ENCODE measurements at places on chromosomes 2 and 18.

DNA sequence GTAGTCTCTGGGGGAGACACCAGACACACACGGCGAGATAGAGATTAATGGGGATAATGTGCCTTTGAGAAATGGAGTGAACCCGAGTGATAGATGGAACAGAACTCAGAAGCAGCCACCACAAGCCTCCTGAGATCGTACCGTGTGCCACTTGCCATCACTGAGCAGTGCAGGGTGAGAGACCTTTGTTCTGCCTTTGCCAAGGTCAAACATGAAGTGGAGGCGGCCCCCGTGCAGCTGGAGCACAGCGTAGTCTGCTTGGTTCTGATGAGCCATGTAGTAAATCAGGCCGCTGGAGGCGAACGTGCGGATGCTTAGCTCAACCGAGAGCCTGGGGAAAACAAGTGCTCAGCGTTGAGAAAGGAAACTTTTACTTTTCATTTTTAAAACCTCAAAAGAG, 167.0 kb downstream of the LAMA1 start:
- DNase-seq: no peak

GRCh38 chr2:23926290-23926749, 603 bp downstream of the ATAD2B start:
- DNase-seq: peak; percentile 75

DNA sequence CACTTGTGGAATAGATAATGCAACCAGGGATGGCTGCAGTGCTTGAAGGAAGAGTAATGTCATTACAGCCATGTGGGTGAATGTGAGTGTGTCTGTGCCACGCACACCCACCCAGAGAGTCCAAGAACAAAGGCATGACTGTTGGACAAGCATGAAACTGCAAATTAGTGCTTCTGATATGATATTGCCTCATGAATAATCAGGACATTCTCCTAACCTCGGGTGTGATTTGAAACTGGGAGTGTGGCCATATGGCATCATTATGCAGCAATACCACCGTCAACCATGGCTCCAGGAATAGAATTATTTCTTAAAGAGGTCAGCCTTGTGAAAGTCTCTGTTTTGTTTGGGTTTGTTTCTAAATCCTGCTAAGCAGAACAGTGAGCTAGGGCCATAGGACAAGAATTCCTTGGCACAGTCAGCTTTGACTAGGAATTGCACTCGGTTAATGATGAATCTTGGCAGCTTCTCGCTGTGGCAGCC, 678.0 kb upstream of the RAB6C start:
- DNase-seq: no peak

DNA sequence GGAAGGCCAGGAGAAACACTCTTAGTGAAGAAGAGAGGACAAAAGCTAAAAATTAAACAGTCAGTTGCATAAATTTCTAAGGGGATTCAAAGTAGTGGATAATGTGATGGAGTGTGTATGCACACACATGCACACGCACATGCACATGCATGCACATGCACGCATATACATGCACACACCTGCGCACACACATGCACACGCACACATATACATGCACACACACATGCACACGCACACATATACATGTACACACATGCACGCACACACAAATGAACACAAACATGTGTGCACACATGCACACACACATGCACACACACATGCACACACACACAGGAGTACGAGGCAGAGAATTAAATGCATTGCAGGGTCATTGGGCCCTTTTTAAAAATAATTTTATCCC, 117.6 kb downstream of the DNER start:
- no peak for DNase-seq

GRCh38 chr2:49162151-49162550, 7.8 kb upstream of the FSHR start:
- peak; percentile 31 for DNase-seq

GRCh38 chr18:60329131-60329530, 43.4 kb downstream of the MC4R start:
- DNase-seq: no peak

DNA sequence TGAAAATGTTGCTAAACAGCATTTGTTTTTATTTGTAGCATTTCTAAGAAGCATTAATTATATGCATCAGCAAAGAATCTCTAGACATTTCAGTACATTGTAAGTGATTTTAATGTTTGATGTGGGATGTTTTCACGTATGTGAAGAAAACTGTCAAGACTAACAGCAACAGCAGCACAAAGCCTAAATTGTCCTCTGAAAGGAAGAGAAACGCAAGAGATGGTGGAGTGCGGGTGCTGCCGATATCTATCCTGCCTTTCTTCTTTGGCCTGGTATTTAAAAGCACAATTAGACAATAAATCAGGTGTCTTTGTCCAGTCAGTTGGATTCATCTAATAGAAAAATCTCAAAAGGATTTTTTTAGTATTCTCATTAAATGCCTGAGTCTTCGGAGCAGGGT, 3.1 kb downstream of the TWIST2 start:
- no peak for DNase-seq

DNA sequence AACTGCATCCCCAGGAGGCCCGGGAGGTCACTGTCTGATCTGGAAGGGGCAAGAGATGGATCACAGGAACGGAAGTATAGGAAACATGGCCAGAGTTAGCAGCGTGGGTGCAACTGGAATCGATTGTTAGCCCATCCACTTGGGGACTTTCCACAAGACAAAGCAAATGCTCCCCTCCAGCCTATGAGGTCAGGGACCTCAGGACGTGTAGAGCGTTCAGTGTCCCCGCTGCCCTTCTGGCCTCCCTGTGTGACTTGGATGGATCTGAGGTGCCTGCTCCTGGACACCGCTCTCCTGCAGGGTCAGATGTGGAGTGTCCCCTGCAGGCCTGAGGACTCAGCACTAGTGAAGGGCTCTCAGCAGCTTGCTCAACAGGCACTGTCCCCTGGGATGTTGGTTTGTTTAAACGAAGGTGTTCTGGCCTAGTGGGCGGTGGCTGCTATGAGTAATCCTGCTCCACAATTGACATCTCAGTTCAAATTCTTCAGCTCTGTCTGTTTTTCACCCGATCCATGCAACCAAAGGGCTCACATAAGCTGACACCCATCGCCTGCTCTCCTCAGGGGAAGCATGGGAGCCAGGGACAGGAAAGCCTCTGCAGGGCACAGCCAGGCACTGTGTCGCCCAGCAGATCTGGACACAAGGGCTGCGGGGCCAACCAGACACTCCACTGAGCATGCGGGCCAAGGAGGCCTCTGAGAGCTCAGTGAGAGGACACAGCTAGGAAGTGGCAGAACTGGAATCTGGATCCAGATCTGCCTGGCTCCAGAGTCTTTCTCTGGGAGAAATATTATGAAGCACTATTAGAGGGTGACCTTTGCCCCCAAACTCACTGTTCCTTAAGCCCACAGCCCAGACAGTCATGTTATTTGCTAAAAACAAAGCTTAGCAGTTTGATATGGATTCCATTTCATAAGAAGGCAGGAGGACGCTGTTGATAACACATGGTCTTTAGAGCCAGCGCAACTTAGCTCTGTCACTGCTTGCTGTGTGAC, 78.5 kb downstream of the RHOB start:
- peak; percentile 63 for DNase-seq

Measured in SJCRH30 (cell line).